ENCODE measurements at places on chromosomes 13 and 19.

DNA sequence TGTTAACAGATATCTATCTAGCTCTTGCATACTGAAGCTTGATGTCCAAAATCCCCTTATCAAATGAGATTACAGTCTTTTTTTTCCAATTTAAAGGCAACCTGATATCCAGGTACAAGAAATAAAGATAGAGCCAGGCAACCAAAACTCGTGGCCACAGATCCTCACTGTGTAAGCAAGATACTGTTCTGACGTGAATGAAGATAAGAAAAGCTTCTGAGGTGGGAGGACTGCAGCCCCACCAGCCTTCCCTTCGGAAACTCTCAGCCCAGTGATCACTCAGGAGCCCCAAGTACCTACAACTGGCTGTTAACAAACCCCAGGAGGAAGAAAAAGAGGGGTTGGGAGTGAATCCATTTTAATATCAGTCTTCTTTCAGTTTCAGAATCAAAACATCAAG, 191.6 kb downstream of the EFNB2 start:
- DNase-seq = no peak

DNA sequence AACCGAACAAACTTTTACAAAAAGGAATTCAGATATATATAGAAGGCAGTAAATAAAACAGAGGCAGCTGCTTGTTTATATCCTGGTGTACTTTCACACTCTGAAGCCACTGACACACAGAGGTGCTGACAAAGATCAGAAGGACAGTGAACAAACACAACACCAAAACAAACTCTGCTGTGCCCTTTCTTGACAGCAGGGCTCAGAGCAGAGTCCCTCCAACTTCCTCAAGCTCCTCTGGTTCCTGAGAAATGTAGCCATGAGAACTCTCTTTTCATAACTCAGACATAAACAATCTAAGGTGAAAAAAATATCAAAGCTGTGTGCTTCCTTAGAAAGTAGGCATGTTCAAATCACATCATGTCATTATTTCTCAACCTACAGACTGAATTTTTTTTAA, 1052.8 kb upstream of the SPRY2 start:
- no peak for DNase-seq

- DNase-seq = no peak
Observed at GRCh38 chr19:17977021-17977420, 10.1 kb downstream of the KCNN1 start.

GRCh38 chr13:36819739-36820090, 693 bp downstream of the RFXAP start:
- DNase-seq = peak; percentile 16

GRCh38 chr19:49589502-49589905, 1.5 kb upstream of the PRR12 start:
- DNase-seq = peak; percentile 41

DNA sequence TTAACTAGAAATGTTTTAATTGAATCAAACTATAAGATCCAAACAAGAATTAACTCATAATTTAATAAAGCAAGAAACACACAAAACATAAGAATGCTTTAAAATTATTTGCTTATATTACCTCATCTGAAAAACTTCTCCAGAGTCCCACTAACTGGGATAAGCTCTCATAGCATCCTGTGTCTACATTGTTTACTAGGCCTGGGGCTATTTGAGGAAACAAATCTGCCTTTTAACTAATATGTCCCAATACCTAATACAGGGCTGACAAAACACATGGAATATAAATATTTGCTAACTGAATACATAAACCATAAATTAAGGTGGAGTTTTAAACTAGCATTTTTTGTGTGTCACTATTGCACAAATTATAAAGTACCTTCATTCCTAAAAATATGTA, 1399.8 kb upstream of the SLC10A2 start:
- no peak for DNase-seq

DNA sequence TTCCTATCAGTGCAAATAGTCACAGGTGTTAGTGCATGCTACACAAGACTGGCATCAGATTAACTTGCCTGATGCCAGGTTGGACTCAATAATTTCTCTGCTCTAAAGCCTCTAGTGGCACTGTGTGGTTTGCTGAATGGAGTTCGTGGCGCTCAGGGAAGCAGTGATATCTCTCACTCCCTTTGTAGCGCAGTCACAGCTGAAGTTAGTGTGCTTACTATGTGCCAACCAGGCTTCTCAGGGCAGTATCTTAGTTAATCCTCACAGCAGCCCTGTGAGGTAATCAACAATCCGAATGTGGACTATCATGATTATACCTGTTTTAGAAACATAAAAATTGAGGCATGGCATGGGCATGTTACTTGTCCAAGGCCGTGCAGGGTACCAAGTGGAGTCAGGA, 190.3 kb downstream of the LMO7 start:
- DNase-seq = no peak

DNA sequence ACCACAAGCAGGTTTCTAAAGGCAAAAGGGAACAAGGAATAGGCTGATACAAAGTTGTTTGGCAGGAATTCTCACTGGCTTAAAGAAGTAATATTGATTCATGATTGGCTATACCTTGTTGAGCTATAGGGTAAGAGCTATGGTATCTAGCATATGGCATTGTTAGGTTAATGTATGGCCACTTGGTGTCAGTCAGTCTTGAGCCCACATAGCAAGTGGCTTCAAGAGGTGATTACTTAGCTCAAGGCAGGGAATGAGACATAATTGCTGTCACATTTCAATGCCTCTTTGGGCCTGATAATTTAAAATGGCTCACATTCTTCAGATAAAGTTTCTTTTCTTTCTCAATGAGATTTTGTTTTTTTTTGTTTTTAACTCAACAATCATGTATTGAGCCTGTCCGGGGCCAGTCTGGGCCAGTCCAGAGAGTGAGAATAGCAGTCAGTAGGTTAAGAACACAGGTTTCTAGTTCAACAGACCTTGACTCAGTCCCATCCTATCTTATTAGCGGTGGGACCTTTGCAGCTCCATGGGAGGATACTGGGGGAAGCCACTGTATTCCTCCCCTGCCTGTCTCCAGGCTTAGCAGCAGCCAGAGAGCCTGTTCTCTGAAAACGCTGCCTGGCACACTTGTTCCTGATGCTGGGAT, 45.8 kb upstream of the RCBTB2 start:
- peak; percentile 42 for DNase-seq

GRCh38 chr19:13906521-13906904, 512 bp downstream of the CC2D1A start:
- no peak for DNase-seq

- DNase-seq = no peak
Observed at GRCh38 chr19:28393574-28394336, 819.2 kb downstream of the UQCRFS1 start.

- DNase-seq = peak; percentile 49
Observed at GRCh38 chr19:43504426-43505185, at the start of gene PHLDB3. PHLDB3 (minus strand) TSS chr19:43504746; CDS start chr19:43504118, 628 bp downstream.

DNA sequence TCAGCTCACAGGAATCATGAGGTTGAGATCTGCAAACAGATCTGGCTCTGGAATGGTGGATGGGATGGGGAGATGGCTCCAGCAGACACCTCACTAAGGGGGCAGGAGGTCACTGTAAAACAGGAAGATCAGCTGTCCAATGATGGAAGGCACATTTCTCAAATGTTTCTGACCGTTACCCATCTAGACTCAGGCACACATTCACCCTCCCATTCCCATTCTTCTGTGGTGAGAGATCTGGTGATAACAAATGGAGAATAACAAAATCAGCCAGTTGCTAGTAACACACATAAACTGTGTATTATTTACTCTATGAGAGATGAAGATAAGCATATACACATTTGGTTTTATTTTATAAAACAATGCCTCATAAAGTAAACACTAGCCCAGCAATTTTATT, 235.9 kb downstream of the TSHZ3 start:
- no peak for DNase-seq

GRCh38 chr13:79361299-79361698, 44.8 kb downstream of the RBM26 start:
- DNase-seq = no peak
